ENCODE measurements at places on chromosomes 11 and 22. TPM values are rescaled to one million over a fixed set of nuclear protein-coding genes. Genes with fewer than 3 reads are reported as not detected.

The ELMOD1 gene
- not detected for total RNA-seq

The OR2AT4 gene
- not detected for total RNA-seq

The CYTH4 gene
- 0.47 TPM for total RNA-seq

The SLC7A4 gene
- not detected for total RNA-seq

The CARD10 gene
- 34.8 TPM for total RNA-seq

The SHANK2 gene
- 4.7 TPM for total RNA-seq

The CACNA1I gene
- total RNA-seq: not detected

The PI4KA gene
- 37.6 TPM for total RNA-seq

The OR56A1 gene
- under 0.01 TPM for total RNA-seq

The FDXACB1 gene
- 3.2 TPM for total RNA-seq

The TXNRD2 gene
- total RNA-seq: 104 TPM

The EED gene
- total RNA-seq: 16.5 TPM

The MN1 gene
- 8.0 TPM for total RNA-seq

The MPZL2 gene
- 31.9 TPM for total RNA-seq

The ASRGL1 gene
- total RNA-seq: 41.4 TPM

The CALCA gene
- not detected for total RNA-seq

The POU2AF2 gene
- total RNA-seq: not detected

The KCTD14 gene
- 2.0 TPM for total RNA-seq

The KRTAP5-11 gene
- not detected for total RNA-seq

The OR5T2 gene
- not detected for total RNA-seq

The A4GALT gene
- 19.1 TPM for total RNA-seq

The ZNRD2 gene
- total RNA-seq: 66.4 TPM

The SPDYC gene
- total RNA-seq: not detected

The P2RY6 gene
- 1.1 TPM for total RNA-seq

The OTOG gene
- not detected for total RNA-seq

The VWA5A gene
- 9.1 TPM for total RNA-seq

The SCGB1D2 gene
- not detected for total RNA-seq

The HORMAD2 gene
- not detected for total RNA-seq

The CABP4 gene
- total RNA-seq: 1.3 TPM

The MRGPRE gene
- not detected for total RNA-seq

The PARVG gene
- total RNA-seq: not detected

The SMARCB1 gene
- 113 TPM for total RNA-seq

The FBLN1 gene
- 6.6 TPM for total RNA-seq

The KCNA4 gene
- total RNA-seq: not detected

The PGGHG gene
- total RNA-seq: 19.7 TPM

The SCGB1C1 gene
- not detected for total RNA-seq

The LIF gene
- total RNA-seq: 16.6 TPM

The TENM4 gene
- 7.3 TPM for total RNA-seq

The OR5B21 gene
- not detected for total RNA-seq

All from glomerular endothelial cell (primary cell).